CD4-positive, alpha-beta memory T cell (primary cell): ENCODE measurements at places on chromosomes 2 and 18.
A peak's percentile ranks its signal among the peaks of the same experiment; 100 is the strongest.

GRCh38 chr18:65822826-65823225 lies 72.0 kb downstream of the CDH7 start:
- DNase-seq, result no peak

DNA sequence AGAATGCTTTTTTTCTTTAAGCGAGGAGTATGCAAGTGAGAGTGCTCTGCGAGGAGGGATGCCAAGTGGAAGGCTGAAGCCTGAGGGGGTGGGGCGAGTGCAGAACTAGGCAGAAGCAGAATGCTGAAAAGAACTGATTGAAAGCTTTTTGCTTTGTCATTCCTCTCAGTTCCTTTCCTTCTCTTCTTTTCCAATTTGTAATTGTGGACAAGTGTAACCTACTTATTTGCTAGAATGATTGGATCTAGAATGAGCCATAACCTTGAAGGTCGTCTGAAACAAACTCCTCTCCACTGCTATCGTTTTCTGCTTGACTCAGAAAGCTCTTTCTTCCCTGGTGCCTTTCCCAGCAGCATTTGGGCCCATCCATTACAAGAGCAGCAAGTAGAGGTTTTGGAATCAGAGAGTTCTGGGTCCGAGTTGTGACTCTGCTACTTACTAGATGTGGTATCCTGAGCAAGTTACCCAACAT lies 115.3 kb downstream of the METTL8 start:
- no peak for DNase-seq

- no peak for DNase-seq
Measured at GRCh38 chr2:200618590-200619021, 32.8 kb downstream of the AOX1 start.

- no peak for DNase-seq
Measured at GRCh38 chr2:189254268-189254883, 74.8 kb upstream of the COL5A2 start.

DNA sequence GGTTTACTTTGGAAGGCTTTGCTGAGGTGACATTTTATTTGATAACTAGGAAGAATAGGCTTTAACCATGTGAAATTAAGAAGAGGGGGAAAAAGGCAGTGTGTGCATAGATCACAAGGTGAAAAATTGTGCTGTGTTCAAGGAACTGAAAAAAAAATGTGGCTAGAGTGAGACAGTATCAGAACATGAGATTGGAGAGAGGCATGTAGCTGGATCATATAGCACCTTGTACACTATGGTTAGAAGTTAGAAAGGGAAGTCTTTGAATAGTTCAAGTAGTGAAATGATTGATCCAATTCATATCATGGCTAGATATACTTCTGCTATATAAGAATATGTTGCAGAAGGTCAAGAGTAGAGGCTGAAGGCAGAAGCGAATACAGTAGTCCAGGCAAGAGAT lies 12.3 kb upstream of the TNFRSF11A start:
- DNase-seq, result no peak

GRCh38 chr2:218898109-218898878 lies 17.6 kb downstream of the WNT10A start:
- peak; percentile 70 for DNase-seq

DNA sequence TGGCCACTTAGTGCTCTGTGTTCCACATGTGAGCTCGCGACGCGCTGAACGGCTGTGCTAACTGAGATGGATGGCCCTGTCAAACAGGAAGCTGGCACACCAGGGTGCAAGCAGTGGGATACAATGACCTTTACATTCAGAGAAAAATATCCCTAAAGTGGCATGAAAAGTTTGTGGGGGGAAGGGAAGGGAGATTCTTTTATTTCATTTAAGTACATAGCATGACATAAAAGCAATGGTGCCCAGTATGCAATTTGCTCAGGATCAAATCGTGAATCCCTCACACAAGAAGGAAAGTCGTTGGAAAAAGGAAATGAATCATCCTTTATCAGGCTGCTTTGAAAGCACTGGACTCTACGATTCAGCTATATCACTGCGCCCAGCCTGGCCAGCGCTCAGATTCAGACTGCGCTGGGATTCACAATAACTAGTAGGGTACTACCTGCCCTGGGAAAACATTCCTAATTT lies 26.0 kb downstream of the SATB2 start:
- DNase-seq, result no peak

DNA sequence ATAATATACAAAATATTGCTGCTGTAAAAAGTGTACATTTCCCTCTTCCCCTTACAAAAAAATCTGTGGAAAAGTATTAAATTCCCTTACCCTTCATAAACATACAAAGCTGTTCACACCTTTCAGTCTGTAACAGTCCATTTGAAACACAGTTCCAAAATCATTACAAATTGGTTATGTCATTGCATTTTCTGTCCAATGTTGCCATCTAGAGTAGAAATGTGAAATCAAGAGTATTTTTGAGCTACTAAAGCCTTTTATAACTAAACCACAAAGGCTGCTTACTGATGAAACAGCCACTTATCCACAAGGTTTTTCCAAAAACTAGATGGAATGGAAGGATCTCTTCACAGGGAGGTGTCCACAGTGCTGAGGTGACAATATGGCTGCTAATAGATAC lies 72.5 kb downstream of the SS18 start:
- no peak for DNase-seq

- DNase-seq, result no peak
Measured at GRCh38 chr18:58235001-58235436, 191.0 kb downstream of the NEDD4L start.

DNA sequence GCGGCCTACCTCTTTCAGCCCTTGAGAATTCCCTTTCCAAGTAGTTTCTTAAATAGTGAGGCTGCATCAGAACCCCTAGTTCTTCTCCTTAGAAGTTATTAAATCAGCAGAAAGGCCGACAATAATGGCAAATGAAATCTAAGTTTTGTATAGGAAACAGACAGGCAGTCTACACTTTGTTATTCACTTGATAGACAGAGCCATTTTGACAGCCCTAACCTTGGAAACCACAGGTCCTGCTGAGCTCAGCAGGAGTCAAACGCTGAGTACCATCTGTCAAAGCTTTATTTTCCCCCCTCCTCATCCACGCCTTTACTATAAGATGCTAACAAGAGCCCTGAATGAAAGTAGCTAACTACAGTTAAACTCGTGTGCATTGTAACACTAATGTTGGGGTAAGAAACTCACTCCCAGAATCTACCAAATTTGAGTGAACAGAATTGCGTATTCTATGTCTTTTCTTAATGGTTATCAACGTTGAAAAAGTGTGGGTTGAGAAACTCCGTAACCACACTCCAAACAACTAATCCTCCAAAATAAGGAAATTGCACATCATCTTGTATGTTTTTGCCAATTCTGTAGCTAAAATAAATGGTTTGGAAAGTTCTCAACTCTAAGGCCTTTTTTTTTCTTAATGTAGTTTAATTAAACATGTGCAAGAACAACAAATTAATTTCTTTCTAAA lies 90.6 kb upstream of the EFEMP1 start:
- no peak for DNase-seq

- DNase-seq, result no peak
Measured at GRCh38 chr2:213995400-213996105, 415.3 kb upstream of the VWC2L start.

DNA sequence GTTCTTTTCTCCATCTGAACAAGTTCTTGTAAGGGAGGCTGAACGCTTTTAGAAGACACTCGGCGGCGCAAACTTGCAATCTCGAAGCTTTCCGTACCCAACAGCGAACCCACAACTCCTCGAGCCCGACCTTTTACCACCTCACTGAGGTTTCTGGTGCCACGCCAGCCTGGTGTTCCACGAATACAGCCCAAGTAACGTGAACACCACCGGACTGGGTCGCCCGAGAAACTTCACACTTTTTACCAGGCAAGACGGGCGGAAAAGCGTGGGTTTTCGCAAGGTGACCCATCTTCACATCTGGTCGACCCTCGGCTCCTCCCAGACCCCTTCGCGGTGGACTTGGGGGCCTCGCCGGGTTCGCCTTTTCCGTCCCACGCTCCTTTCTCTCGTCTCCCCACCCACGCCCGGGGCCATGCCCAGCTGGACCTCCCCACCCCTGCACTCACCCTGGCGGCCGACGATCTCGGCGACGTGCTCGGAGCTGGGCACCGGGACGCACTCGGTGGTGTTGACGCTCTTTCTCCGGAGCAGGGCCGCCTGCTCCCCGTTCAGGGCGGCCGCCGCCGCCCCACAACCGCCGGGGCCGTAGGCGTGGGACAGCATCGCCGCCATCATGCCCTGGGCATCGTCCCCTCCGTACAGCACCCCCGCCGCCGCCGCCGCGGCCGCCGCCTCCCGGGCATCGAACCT lies 1.2 kb downstream of the MEX3C start:
- DNase-seq, result peak; percentile 26

DNA sequence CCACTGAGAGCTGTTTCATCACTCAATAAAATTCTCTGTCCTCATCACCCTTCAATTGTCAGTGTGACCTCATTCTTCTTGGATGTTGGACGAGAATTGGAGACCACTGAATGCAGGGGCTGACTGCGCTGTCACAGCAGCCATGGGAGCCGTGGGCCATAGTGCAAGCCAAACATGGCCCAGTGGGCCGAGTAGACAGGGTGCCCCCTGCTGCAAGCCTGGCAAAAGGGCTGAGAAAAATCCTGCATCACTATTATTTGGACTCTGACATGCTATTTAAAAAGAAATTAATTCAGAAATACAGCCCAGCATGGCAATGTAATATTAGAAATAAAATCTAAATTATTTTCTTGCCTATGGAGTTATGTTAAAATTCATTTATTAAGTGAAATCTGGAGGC lies 67.8 kb upstream of the FAM98A start:
- no peak for DNase-seq

DNA sequence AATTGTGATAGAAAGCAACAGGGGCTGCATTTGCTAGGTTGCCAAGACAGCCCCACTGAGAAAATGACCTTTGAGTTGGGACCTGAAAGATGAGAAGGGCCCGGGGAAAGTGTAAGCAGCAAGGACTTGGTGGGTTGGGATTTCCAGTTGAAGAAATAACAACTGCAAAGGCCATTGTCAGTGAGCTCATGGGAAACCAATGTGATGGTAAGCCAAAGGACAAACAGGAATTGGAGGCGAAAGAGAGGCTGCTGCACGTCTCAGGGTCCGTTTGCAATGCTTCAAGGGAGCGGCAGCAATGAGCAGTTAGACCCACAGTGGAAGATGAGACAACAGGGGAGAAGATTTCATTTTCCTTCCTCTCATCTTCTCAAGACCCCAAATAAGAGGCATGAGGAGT lies 51.5 kb upstream of the RGPD4 start:
- no peak for DNase-seq

- DNase-seq, result no peak
Measured at GRCh38 chr2:236667526-236667925, 97.9 kb downstream of the ACKR3 start.

- no peak for DNase-seq
Measured at GRCh38 chr2:210267698-210268097, 42.5 kb upstream of the ACADL start.

DNA sequence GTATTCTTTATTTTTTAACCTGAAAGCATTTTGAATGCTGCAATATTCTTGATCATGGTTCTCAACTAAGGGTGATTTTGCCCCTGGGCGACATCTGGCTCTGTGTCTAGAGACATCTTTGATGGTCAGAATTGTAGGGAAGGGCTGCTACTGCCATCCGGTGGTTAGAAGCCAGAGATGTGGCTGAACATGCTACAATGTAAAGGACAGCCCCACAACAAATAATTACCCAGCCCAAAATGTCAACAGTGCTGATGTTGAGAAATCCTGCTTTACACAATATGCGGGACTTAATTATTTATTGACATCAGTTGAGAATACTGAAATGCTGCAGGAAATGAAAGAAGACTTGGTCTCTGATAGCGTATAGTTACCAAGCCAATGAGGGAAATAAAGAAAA lies 37.5 kb upstream of the SERPINB2 start:
- no peak for DNase-seq

- DNase-seq, result no peak
Measured at GRCh38 chr2:200787351-200788120, 24.2 kb upstream of the BZW1 start.

GRCh38 chr2:220653776-220654175 lies 918.3 kb downstream of the EPHA4 start:
- no peak for DNase-seq
